ENCODE measurements at places on chromosomes 5 and 9. TPM values are rescaled to one million over a fixed set of nuclear protein-coding genes. Genes with fewer than 3 reads are reported as not detected.

Gene PRUNE2
- total RNA-seq: 8.3 TPM

Gene ARSI
- total RNA-seq: not detected

Gene NUP188
- total RNA-seq: 62.1 TPM

Gene KCNMB1
- 0.29 TPM for total RNA-seq

Gene NAA35
- total RNA-seq: 22.5 TPM

Gene DNLZ
- total RNA-seq: 27.5 TPM

Data from endothelial cell of umbilical vein (primary cell).